NCI-H510A treated with DMSO at 0.1 percent for 48 hours (cell line): ENCODE measurements at places on chromosomes 2 and 18.

GRCh38 chr2:161981679-161982250 is 92.2 kb downstream of the DPP4 start:
- DNase-seq, result peak; percentile 22

GRCh38 chr2:16221461-16222010 is 281.2 kb downstream of the MYCN start:
- no peak for DNase-seq

GRCh38 chr2:112915300-112916144 is 4.6 kb downstream of the IL37 start:
- no peak for DNase-seq

GRCh38 chr18:78573773-78574172 is 405.8 kb upstream of the SALL3 start:
- DNase-seq, result no peak

DNA sequence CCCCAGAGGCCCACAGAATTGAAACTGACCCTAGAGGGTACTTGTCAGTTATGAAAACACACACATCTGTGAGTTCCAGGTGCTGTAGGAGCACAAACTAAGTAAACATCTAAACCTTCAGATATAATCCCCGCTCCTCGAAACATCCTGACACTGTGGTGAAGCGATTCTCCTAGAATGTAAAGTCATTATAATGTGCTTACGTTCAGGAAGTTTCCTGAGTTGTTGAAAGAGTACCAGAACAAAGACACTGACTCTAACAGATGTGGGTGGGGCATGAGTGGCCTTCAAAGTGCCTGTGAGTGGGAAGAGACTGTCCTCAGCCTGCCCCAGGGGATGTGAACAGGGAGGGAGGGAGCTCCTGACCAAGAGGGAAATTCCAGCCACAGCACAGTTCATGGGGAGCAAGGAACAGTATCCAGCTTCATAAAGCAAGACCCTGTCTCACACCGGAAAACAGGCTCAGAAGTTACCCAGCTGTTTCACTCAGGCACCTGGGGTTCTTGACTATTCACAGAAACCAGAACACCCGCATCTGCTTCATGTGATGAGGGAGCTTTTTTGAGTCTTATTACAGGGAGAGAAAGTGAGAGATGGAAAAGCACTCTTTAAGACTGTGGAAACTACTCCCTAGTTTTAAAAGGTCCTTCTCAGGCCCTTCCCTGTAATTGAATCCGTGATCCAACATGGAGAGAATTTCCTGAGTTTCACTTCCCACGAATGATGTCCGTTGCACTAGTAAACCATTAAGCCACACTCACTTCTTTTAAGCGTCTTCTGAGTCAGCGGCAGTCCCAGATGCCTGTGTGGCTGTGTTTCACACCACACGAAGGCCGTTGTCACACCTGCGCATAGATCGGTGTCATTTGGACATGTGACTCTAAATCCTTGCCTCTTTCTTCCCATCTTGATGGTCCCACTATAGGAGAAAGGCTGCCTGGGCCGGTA is 88.6 kb upstream of the EML6 start:
- DNase-seq, result peak; percentile 60

- no peak for DNase-seq
These were observed 88.3 kb upstream of the TFPI start for GRCh38 chr2:187642498-187642897.

GRCh38 chr2:240685771-240686371 is 3.2 kb upstream of the AQP12B start:
- peak; percentile 78 for DNase-seq

DNA sequence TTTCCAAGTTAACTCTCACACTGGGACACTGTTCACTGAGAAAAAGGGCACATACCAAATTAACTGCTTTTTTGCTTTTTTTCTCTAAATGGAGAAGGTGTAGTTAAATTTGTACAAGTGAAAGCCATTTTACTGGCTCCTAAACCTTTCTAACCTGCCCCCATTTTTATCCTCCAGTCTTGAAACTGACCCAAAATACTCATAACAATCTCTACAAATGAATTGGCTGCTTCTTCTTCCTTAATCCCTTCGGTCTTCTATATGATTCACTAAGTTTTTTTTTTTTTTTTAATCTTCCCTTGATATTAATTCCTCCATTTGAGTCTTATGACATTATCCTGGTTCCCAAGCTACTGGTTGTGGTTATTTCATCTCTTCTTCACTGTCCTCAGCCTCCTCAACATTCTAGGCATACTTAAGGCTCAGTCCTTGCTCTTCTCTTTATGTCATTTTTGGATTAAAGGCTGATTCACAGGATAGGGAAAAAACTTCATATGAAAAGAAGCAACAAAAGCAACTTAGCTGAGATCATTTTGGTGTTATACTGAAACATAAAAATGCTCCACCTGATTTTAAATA is 19.8 kb downstream of the ORC2 start:
- DNase-seq, result no peak

DNA sequence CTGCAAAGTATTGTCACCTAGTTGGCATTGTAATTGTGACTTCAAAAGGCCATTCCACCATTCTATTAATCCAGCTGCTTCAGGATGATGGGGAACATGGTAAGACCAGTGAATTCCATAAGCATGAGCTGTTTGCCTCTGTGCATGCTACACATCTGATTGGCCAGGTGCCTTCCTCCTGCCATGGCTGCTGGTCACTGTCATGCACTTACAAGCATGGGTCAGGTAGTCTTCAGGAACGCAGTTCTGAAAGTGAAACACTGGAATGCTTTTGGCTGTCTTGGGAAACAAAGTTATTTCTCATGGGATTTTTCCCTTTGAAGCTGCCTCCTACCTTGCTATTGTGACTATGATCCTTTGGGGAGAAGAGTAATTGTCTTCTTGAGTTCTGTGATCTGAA is 267.6 kb downstream of the GBX2 start:
- no peak for DNase-seq

DNA sequence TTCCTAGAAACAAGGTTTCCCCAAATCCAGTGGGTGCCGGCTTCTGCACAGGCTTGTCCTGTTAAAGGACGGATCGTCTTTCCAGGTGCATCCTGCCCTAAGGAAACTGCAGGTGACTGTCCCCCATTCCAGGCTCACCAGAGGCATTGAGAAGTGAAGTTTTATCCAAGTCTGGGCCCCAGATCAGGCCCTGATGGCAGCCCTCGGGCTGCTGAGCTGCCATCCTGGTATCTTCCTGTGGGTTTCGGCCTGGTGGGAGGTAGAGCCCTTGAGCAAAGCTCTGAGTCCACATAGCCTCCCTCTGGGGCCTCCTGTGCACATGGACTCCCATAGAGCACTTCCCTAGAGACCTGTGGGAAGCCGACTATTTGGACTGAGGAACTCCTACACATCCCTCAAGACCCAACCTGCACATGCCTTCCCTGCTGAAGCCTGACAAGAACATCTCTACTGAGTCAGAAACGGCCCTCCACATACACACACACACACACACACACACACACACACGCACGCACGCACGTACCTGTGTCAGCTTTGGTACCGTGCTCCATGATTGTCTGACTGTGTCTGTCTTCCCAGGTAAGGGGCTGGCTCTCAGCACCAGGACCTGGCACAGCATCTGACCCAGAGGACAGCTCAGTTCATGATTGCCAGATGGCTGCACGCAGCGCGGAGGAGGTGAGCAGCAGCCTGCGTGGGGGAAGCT is 16.4 kb downstream of the TNS1 start:
- DNase-seq, result no peak

DNA sequence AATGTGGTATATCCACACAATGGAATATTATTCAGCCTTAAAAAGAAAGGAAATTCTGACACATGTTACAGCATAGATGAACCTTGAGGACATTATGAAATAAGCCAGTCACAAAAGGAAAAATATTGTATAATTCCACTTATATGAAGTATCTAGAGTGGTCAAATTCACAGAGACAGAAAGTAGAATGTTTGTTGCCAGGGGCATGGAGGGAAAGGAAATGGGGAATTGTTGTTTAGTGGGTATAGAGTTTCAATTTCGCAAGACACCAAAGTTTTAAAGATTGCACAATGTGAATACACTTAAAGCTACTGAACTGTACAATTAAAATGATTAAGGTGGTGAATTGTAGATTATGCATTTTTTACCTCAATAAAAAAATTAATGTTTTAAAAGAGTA is 92.9 kb downstream of the TXNL1 start:
- DNase-seq, result no peak

DNA sequence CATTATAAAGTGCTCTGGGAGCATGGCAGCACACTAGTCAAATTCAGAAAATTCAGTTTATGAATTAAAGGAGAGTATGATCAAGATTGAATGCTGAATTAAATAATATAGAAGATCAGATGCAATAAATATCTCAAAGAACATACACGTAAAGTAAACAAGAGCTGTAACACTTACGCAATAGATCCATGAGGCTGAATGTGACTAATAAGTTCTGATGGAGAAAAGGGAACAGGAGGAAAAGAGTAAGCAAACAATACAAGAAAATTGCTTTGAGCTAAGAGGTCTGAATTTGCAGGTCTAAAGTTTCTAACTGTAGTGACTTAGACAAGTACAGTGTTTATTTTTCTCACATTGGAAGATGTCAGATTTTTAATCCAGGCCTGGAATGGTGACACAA is 646.7 kb upstream of the ZNF804A start:
- DNase-seq, result no peak

- DNase-seq, result no peak
These were observed 70.8 kb downstream of the OXER1 start for GRCh38 chr2:42693013-42693615.
